LHCN-M2 (cell line): ENCODE measurements at places on chromosomes 16 and 17. TPM values are rescaled to one million over a fixed set of nuclear protein-coding genes. Genes with fewer than 3 reads are reported as not detected.
A peak's percentile ranks its signal among the peaks of the same experiment; 100 is the strongest.

- DNase-seq = no peak
These were observed 16.8 kb downstream of the CDR2 start for GRCh38 chr16:22357635-22357971.

- DNase-seq = no peak
These were observed 61.1 kb downstream of the TAOK1 start for GRCh38 chr17:29451121-29451742.

DNA sequence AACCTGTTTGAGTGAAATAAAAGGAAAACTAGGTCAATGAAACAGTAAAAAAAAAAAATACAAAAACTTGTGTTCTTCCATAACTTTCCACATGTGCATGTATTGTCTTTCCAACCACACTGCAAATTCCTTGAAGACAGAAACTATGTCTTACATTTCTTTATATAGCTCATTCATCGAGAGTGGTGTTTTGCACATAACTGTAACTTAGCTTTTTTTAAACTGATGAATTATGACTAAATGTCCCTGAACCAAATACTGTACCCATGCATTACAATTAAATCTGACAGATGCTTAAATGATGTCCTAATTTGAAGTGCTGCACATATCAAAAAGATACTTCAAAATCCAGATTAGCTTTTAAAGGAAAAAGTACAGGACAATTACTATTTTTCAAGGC is 50.1 kb downstream of the BRIP1 start:
- DNase-seq = peak; percentile 41

CCDC47 gene
- total RNA-seq = 51.3 and 60.3 TPM in 2 replicates

DNA sequence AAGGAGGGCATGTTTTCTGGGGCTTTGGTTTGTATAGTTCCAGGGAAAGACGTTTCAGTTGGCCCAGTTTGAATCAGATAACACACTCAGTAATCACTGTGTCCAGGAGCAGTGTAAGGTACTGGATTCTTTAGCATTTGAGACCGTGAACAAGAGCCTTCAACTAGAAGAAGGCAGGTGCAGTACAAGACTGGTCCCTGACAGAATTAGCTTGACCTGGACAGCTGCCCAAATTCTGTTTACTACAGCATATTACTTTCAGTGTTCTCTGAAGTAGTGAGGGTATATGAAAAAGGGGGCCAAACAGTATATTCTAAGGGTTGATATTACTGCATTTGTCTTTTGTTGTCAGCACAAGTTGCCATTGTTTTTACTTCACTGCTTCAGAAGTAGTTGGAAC is 81.3 kb downstream of the COX10 start:
- no peak for DNase-seq
